ENCODE measurements at places on chromosomes 4 and X. TPM values are rescaled to one million over a fixed set of nuclear protein-coding genes. Genes with fewer than 3 reads are reported as not detected.

CFP gene
- 0.69 TPM for total RNA-seq

UCP1 gene
- not detected for total RNA-seq

FRG2 gene
- not detected for total RNA-seq

KANTR gene
- total RNA-seq: 16.0 TPM

SSX4B gene
- not detected for total RNA-seq

DNA sequence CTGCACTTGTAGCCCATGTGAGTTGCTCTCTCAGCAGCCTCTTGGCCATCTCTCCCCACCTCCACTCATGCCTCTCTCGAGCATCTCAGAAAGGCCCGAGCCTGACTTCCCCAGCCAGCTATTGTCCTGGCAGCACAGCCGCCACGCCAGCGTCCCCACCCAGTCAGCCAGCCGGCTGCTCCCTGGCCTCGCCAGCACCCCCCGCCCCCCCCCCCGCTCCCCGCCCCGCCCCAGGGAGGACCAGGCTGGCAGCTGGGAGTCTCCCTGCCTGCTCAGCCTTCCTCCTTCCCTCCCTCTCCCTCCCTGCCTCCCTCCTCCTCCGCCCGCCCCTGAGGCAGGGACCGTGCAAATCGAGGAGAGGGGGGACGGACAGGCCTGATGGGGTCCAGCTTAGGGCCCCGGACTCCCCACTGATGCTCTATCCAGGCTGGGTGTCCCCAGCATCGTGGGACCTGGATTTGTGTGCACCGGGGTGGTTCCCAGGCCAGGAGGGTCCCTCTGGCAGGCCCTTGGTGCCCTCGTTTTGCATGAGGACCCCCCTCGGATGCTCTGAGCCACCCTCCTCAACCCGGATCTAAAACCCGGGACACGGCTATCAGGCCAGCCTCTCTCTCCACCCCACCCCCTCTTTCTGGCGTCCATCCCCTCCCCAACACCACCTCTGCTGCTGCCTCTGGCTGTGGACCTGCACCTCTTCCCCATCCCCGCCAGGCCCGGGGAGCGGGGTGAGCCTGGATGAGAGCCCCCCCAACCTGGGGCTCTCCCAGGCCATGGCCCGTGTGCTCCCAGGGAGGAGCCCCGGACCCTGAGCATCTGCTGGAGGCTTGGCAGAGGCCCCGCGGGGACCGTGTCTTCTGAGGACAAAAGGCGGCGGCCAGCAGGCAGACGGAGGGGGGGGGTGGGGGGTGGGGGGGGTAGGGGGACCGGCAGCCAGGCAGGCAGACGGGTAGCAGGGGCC is at the start of gene GPR173:
GPR173 (plus strand) TSS at position 621 of the 958 bp plus-strand sequence. CDS start 27,833 bp downstream, outside the sequence.
- H3K27ac ChIP-seq: peak within 1 kb of the TSS; percentile 18
- H3K27me3 ChIP-seq: no peaks in the 10 kb centered on the region
- no peaks in the 10 kb centered on the region for H3K36me3 ChIP-seq
- H3K4me1 ChIP-seq: peaks cover 7% of the 10 kb centered on the region
- H3K4me3 ChIP-seq: peak within 1 kb of the TSS; percentile 74
- peak; percentile 27 for DNase-seq

DNA sequence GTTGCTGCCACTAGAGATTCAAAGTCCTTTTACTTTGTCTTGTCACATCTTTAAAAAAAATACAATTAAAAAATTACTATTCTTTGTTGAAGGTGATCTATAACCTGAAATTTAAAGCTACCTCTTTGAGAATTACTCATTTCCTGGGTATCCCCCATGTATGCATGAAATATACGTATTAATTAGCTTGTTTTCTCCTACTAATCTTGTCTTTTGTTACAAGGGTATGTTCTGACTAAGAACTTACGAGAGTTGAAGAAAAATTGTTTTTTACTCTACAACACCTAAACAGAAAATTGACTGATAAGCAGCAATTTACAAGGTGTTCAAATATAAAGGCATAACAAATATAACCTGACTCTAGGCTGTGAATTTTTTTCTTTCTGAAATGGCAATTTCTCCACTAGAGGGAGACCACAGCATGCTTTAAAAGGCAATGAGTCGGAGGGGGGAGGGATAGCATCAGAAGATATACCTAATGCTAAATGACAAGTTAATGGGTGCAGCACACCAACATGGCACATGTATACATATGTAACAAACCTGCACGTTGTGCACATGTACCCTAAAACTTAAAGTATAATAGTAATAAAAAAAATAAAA is 249.6 kb downstream of the OPHN1 start:
- H3K27ac ChIP-seq: no peak overlapping the region
- H3K4me1 ChIP-seq: no peaks in the 10 kb centered on the region
- DNase-seq: no peak
- no peaks in the 10 kb centered on the region for H3K27me3 ChIP-seq
- no peaks in the 10 kb centered on the region for H3K36me3 ChIP-seq

DNA sequence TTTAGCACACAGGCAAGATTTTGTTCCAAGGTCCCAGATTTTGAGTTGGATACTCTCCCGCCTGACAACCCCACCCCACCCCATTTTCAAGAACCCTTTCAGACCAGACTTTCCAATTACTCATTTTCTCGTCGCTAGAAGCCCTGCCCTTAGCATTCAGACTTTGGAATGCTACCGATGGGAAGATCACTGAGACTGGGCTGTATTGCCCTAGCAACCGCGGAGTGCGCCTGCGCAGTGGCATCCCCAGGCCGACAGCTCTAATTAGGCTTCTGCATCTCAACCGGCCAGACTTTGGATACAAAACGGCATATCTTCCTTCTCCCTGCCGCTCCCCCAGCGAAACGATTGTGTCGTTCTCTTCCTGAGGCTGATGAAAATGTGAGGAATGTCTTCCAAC is 3.4 kb downstream of the MAGEE2 start:
- no peaks in the 10 kb centered on the region for H3K27me3 ChIP-seq
- no peak overlapping the region for H3K4me3 ChIP-seq
- no peak overlapping the region for H3K27ac ChIP-seq
- no peaks in the 10 kb centered on the region for H3K36me3 ChIP-seq
- no peak for DNase-seq

DNA sequence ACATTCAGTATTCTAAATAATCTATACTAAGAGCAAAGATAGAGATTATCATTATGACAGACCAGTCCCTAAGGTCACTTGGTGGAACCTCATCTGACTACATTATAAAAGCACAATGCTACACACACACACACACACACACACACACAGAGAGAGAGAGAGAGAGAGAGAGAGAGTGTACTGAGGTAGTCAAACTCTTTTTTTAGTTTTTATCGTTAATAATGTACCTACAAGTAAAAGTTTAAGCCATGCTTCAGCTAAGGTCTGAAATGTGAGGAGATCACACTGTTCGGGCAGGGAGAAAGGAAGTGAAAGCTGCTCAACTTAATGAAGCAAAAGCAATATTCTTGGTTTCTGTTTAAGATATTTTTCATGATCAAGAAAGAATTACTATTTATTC is 75.8 kb upstream of the CCDC160 start:
- no peak for DNase-seq
- H3K4me1 ChIP-seq: no peaks in the 10 kb centered on the region
- H3K4me3 ChIP-seq: no peak overlapping the region

DNA sequence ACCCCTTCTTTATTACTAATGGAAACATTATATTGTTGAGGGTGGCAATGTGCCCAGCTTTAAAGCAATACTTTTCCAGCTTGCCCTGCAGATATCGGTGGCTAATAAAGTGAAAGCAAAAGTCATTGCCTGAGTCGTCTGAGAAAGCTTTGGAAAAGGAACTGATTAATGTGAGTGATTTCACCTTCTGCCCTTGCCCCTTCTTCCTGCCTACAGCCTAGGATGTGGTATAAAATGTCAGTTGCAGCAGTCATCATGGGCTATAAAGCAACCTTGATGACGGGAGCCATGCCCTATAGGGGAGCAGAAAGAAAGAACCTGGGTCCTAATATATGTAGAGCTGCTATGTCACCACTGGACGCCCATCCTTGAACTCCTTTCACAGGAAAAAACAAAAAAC is 132.4 kb upstream of the USP9X start:
- DNase-seq: no peak
- H3K4me3 ChIP-seq: no peak overlapping the region
- H3K27ac ChIP-seq: no peak overlapping the region
- H3K36me3 ChIP-seq: no peaks in the 10 kb centered on the region
- no peaks in the 10 kb centered on the region for H3K27me3 ChIP-seq

DNA sequence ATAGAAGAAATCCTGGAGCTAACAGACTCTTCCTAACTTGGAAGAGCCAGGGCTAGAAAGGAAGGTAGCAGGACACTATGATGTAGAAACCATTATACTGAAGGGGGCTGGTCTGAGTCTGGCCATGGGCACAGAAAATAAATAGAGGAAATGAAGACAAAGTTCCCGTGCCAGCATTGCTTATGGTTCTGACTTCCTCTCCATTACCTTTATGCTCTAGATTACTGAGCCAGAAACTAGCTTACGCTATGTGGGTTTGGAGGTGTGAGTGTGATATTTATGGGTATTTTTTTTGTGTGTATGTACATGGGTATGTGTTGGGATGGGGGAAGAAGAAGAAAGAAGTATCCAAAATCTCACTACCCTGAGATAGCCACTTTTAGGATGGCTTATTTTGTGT is 148.3 kb downstream of the GLUD2 start:
- no peak for DNase-seq
- H3K36me3 ChIP-seq: no peaks in the 10 kb centered on the region
- H3K4me1 ChIP-seq: peaks cover 3% of the 10 kb centered on the region

DNA sequence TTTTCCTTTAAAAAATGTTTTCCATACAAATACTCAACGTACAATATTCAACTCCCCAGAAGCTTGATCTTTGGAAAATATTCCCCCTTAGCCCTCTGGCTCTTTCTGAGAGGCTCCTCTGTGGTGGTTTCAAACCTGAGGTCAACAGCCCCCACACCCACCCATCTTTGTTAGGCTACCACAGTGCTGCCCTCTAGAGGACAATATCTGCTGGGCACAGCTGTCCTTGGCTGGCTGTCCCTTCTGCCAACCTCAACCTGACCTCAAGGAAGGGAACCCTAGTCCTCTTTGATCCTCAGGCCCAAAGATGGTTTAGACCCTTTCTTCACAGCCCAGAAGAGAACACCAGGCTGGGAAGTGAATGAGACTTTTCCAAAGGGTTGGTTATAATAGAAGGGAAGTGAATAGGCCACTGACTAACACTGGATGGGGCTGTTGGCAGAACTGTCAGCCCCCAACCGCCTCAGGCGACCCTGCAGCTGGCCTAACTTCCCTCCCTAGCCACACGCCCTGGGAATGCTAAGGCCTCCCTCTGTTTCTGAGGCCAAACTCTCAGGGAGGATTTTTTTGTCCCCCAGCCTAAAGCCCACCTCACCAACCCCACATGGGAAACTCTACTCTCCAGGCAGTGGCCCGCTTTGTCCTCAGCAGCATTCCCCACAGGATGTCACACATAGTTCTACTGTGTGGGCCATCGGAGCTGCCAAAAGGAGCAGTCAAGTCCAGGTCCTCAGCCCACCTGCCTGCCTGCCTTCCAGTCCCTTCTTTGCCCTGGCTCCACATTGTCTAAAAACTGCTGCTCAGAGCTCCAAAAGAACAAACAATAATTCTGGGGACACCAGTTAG is 34.3 kb downstream of the NYX start:
- no peaks in the 10 kb centered on the region for H3K27me3 ChIP-seq
- no peak overlapping the region for H3K4me3 ChIP-seq
- DNase-seq: no peak

GRCh38 chrX:23327104-23327503 is 7.5 kb upstream of the PTCHD1 start:
- H3K4me3 ChIP-seq: no peak overlapping the region
- H3K27ac ChIP-seq: no peak overlapping the region
- peaks cover under 1% of the 10 kb centered on the region for H3K4me1 ChIP-seq
- no peaks in the 10 kb centered on the region for H3K36me3 ChIP-seq

- no peaks in the 10 kb centered on the region for H3K36me3 ChIP-seq
- H3K4me1 ChIP-seq: no peaks in the 10 kb centered on the region
- no peaks in the 10 kb centered on the region for H3K27me3 ChIP-seq
- no peak for DNase-seq
- H3K27ac ChIP-seq: no peak overlapping the region
Measured at GRCh38 chr4:72394012-72394663, 174.9 kb downstream of the ADAMTS3 start.

DNA sequence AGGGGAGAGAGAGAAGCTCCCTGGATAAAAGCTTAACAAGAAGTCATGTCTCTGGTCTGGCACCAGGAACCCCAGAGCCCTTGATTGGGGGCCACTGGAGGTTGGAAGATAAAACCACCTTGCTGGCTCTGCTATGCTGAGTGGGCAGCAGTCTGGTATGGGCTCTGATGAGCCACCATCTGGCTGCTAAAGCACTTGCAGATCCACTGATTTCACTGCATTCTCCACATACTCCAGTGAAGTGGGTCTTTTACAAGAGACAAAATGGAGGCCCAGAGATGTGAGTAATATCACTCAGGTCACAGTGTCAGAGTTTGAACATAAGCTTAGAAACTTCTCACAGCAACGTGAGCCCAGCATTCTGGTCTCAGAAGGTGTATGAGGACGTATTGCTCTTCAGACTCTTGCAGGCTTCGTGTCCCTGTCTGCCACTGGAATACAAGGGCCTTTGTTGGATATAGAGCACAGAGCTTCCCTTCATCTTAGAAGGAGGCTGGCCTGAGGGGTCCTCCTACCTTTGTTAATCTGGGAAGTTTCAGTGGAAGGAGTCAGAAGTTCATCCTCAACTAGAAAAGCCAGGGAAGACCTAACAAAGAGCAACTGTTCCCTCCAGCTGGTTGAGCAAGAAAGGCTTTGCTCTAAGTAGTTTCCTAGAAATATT is 11.8 kb downstream of the CLDN2 start:
- no peak overlapping the region for H3K27ac ChIP-seq
- H3K27me3 ChIP-seq: no peaks in the 10 kb centered on the region

DNA sequence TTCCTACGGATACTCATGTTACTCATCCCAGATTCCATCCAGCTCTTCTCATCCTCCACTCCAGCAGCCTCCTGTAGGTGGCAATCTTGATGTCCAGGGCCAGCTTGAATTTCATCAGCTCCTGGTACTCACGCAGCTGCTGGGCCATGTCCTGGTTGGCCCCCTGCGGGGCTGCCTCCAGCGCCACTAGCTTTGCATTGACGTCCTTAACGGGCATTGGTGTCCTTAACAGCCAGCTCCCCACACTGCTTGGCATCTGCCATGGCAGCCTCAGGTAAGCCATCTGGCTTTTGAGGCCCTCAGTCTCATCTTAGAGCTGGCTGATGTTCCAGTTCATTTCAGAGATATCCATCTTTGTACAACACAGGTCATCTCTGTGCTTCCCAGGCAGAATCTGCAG is 223.7 kb downstream of the FGF13 start:
- H3K4me1 ChIP-seq: no peaks in the 10 kb centered on the region
- H3K27me3 ChIP-seq: no peaks in the 10 kb centered on the region
- no peak for DNase-seq
- no peak overlapping the region for H3K27ac ChIP-seq
- H3K4me3 ChIP-seq: no peak overlapping the region

- H3K4me3 ChIP-seq: no peak overlapping the region
- no peak for DNase-seq
- no peaks in the 10 kb centered on the region for H3K27me3 ChIP-seq
- no peaks in the 10 kb centered on the region for H3K36me3 ChIP-seq
Measured at GRCh38 chrX:45553417-45553816, 352.7 kb upstream of the DIPK2B start.

DNA sequence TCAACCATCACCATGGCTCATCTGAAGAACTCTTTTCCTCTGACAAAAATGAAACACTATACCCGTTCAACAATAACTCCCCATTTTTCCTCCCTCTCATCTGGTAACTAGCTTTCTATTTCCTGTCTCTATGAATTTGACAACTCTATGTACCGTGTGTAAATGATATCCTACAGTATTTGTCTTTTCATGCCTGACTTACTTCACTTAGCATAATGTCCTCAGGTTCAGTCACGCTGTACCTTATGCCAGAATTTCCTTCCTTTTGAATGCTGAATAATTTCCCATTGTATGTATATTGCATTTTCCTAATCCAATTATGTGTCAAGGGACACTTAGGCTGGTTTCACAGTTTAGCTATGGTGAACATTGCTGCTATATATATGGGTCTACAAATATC is 18.2 kb downstream of the MAGEA9 start:
- H3K4me1 ChIP-seq: peaks cover 7% of the 10 kb centered on the region
- no peak overlapping the region for H3K4me3 ChIP-seq
- peaks cover 1% of the 10 kb centered on the region for H3K36me3 ChIP-seq
- H3K27ac ChIP-seq: no peak overlapping the region
- H3K27me3 ChIP-seq: peaks cover 5% of the 10 kb centered on the region

Data from progenitor cell of endocrine pancreas (in vitro differentiated cells).